Activated naive CD4-positive, alpha-beta T cell treated with anti-CD3 and anti-CD28 coated beads, Interleukin-2, amount 10 ng/mL, durations not matched to agents 7 days and 5 days (primary cell): ENCODE measurements at places on chromosomes 3 and 15.

GRCh38 chr15:60809375-60809774, 330.4 kb upstream of the ICE2 start:
- peak overlapping the region; percentile 69 for H3K27ac ChIP-seq
- no peaks in the 10 kb centered on the region for H3K27me3 ChIP-seq
- DNase-seq, result no peak
- peaks cover 51% of the 10 kb centered on the region for H3K4me1 ChIP-seq
- peaks cover 6% of the 10 kb centered on the region for H3K36me3 ChIP-seq

- peaks cover 61% of the 10 kb centered on the region for H3K4me1 ChIP-seq
- H3K36me3 ChIP-seq, result peaks cover 26% of the 10 kb centered on the region
- peak overlapping the region; percentile 100 for H3K27ac ChIP-seq
Measured at GRCh38 chr3:187746059-187746441, 782 bp upstream of the BCL6 start.

DNA sequence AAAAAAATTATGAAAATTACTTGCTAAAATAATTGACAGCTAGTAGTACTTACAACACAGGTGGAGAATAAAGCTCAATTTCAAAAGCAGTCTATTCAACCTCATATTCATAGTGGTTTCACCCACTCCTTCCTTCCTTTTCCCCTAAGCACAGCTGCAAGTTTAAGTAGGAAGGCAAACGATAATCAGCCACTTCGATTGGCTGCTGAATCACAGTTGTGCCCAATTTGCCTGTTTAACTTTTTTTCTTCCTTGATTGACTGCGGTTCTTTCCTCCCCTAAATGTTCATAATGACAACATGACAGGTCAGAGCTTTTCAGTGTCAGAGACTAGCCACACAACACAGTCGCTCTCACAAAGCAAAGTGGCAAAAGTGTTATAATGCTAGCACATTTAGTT, 468.0 kb upstream of the GBE1 start:
- no peak overlapping the region for H3K27ac ChIP-seq
- no peak overlapping the region for H3K4me3 ChIP-seq
- DNase-seq, result no peak
- no peaks in the 10 kb centered on the region for H3K36me3 ChIP-seq
- H3K4me1 ChIP-seq, result no peaks in the 10 kb centered on the region
- no peaks in the 10 kb centered on the region for H3K27me3 ChIP-seq

GRCh38 chr3:121979734-121980449, 42.2 kb downstream of the ILDR1 start:
- peaks cover 14% of the 10 kb centered on the region for H3K27me3 ChIP-seq
- H3K27ac ChIP-seq, result no peak overlapping the region
- H3K4me3 ChIP-seq, result no peak overlapping the region
- no peak for DNase-seq
- peaks cover 9% of the 10 kb centered on the region for H3K36me3 ChIP-seq
- peaks cover 8% of the 10 kb centered on the region for H3K4me1 ChIP-seq

- H3K27me3 ChIP-seq, result peaks cover 70% of the 10 kb centered on the region
- no peak for DNase-seq
- H3K36me3 ChIP-seq, result no peaks in the 10 kb centered on the region
- H3K27ac ChIP-seq, result no peak overlapping the region
Measured at GRCh38 chr3:124818398-124819091, 68.6 kb downstream of the ITGB5 start.

DNA sequence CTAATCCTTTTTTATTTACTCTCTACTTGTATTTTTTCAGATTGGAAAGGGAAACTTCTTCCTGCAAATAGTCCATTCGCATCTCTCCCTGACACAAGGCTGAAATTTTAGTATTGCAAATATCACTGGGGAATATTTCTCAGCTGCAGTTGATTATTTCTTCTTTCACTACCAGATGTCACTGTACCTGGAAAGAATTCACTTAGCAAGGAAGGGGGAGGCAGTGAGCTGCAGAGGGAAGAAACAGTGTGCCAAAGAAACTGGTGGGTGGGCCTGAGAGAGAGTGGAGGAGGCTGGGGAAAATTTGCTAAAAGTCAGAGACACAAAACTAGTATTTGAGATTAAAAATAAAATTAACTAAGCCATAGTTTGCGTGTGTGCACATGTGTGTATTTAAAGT, 142.3 kb upstream of the STT3B start:
- H3K36me3 ChIP-seq, result peaks cover 2% of the 10 kb centered on the region
- H3K27me3 ChIP-seq, result no peaks in the 10 kb centered on the region
- peaks cover 11% of the 10 kb centered on the region for H3K4me1 ChIP-seq
- no peak overlapping the region for H3K27ac ChIP-seq
- H3K4me3 ChIP-seq, result no peak overlapping the region

DNA sequence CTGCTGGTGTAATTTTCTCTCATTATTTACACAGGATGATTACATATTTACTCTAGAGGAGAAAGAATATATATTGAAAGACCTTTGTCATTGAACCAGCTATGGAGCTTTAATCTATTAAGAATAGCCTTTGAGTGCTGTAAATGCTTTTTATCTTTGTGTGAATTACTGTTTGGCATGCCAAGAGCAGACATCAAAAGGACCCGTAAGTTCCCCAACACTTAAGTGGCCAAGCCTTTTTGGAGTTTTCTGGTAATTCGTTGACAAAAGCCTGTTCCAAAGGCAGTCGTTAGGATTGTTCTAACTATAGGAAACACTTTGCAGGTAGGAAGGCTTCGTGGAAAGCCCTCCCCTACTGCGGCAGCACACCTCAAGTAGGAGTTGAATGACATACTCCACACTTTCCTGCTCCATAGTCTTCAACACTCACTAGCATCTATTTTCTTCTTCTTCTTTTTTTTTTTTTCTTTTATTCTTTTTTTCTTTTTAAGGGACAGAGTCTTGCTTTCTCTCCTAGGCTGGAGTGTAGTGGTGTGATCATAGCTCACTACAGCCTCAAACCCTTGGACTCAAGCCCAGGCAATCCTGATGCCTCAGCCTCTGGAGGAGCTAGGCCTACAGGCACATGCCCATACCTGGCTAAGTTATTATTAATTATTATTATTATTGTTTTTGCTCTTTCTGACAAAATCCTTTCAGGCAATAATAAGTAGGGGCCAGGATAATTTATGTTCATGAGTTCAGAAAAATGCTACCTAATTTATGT, 98.6 kb downstream of the SUCNR1 start:
- DNase-seq, result no peak
- no peak overlapping the region for H3K4me3 ChIP-seq
- no peak overlapping the region for H3K27ac ChIP-seq
- H3K27me3 ChIP-seq, result peaks cover 6% of the 10 kb centered on the region
- no peaks in the 10 kb centered on the region for H3K4me1 ChIP-seq

- no peaks in the 10 kb centered on the region for H3K36me3 ChIP-seq
- H3K27ac ChIP-seq, result no peak overlapping the region
- DNase-seq, result no peak
- peaks cover 24% of the 10 kb centered on the region for H3K27me3 ChIP-seq
- H3K4me3 ChIP-seq, result no peak overlapping the region
Measured at GRCh38 chr3:14290631-14291385, 111.6 kb upstream of the SLC6A6 start.

DNA sequence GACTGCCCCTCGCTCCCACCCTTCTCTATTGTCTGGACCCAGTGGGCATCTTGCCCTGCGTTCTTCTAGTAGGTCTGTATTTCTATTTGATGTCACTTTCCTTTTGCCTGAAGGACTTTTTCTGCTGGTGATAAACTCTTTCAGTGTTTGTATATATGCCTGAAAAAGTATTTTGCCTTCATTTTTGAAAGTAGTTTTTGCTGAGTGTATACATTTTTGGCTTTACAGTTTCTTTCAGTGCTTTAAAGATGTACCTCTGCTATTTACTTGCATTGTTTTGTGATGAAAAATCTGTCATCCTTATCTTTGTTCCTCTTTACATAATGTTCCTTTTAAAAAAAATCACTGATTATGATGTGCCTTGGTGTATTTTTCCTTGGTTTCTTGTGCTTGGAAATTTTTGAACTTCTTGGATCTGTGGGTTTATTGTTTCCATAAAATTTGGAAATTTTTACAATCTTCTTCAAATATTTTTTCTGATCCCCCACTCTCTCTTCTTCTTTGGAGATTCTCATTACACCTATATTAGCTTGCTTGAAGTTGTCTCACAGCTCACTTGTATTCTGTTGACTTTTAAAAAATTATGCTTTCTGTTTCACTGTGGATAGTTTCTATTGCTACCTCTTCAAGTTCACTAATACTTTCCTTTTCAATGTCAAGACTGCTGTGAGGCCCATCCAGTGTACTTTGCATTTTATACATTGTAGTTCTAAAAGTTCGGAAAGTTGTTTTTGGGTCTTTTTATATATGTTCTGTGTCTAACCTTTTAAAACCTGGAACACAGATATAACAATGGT, 67.8 kb downstream of the RGMA start:
- H3K36me3 ChIP-seq, result peaks cover 89% of the 10 kb centered on the region
- DNase-seq, result no peak
- H3K4me3 ChIP-seq, result no peak overlapping the region
- peak overlapping the region; percentile 90 for H3K27ac ChIP-seq
- H3K27me3 ChIP-seq, result no peaks in the 10 kb centered on the region

DNA sequence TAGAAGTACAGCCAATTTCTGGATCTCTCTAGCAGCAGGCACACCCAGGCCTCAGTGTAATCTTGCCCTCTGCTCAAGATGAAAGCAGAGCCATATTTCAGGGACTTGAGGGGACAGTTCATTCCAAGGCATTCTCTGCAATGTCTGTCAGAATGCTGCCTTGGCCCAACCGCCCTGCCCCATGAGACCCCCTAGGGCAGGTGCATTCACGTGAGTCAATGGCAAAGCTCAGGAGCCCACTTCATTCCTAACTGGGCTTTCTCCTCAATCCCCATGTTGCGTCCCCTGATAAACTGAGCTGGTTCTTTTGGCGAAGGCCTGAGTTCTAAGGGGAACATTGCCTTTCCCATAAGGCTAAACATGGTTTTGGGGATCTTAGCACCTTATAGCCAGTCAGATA, 9.5 kb downstream of the SNTN start:
- DNase-seq, result no peak
- H3K36me3 ChIP-seq, result no peaks in the 10 kb centered on the region
- no peak overlapping the region for H3K4me3 ChIP-seq
- H3K27me3 ChIP-seq, result no peaks in the 10 kb centered on the region
- no peak overlapping the region for H3K27ac ChIP-seq
- no peaks in the 10 kb centered on the region for H3K4me1 ChIP-seq

DNA sequence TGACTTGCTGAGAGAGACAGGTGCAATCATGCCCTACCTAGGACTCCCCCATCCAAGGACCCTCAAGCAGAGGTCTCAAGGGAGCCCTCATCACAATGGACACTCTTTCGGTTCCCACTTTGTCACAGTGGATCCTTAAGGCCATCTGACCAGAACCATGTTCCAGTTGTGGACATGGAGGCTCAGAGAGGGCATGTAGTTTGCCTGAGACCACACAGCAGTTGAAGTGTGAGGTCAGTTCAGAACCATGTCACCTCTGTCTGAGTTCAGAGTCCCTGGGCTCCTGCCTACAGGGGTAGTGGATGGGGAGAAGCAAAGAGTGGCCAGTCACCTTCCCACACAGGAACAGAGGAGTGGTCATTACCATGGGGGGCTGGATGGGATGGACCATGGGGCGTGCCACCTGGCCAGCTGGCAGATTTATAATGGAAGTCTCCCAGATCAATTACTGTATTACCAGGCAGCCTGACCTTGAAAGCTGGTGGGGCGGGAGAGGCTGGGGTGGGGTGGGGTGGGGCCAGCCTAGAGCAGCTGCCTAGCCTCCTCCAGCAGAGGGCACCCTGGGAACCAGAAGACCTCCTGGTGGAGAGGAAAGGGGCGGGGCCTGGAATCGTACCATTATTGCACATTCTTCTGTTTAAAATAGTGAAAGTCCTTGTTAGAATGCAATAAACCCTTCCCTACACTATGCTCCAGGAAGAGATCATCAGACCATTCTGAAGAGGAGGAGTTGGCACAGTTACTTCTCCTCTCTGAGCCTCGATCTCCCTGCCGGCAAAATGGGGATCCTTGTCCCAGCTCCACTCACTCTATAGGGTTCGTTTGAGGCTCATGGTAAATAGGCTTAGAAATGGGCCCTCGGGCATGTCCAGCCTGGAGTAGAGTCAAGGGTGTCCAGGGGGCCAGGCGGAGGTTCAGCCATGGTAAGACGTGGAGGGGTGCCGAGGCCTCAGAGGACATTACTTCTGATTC, 26.9 kb upstream of the LINGO1 start:
- no peak overlapping the region for H3K4me3 ChIP-seq
- H3K4me1 ChIP-seq, result no peaks in the 10 kb centered on the region
- no peaks in the 10 kb centered on the region for H3K36me3 ChIP-seq

DNA sequence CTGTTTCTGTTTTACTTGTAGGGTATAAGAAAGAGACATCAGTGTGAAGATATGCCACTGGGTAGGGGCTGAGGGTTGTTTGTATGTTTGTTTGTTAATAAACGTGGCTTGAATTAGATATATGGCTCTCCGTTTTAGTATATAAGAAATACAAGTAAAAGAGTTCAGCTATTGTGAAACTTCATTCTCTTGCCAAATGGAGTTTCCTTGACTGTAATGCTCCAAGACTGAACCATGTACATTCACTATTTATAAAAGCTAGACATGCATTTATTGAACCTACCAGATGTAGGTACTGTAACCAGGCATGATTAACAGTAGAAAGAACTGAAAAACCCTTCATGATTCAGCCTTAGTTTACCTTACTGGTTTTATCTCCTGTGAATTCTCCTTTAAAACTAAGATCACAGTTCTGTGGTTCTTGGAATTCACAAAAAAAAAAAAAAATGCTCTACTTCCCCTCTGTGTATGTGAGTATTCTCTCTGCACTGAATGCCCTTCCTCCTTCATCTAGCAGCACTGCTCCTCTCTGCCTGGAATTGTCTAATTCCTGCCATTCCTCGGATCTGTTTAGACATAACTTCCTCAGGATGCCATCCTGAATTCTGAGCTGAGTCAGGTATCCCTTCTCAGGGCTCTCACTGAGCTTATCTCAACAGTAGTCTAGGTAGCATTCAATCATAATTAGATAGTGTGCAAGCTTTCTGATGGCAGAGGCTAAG, 504.4 kb downstream of the FHIT start:
- DNase-seq, result no peak
- H3K27ac ChIP-seq, result no peak overlapping the region
- peaks cover 1% of the 10 kb centered on the region for H3K36me3 ChIP-seq
- no peak overlapping the region for H3K4me3 ChIP-seq

DNA sequence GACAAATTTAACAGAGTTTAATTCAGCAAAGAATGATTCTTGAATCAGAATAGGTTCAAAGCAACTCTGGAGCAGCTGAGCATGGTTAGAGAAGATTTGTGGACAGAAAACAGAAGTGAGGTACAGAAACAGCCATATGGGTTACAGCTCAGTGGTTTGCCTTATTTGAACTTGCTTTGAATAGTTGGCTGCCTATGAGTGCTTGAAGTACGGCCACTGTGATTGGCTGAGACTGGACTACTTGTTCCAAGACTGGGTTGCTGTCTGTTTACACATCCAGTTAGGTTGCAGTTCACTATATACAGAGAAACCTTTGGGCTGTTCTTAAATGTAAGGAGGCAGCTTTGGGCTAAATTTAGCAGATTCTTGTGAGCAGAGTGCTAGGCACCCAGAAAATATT, 79.4 kb upstream of the CADPS start:
- H3K4me1 ChIP-seq, result no peaks in the 10 kb centered on the region
- no peak overlapping the region for H3K4me3 ChIP-seq
- no peak overlapping the region for H3K27ac ChIP-seq
- H3K36me3 ChIP-seq, result no peaks in the 10 kb centered on the region
- H3K27me3 ChIP-seq, result no peaks in the 10 kb centered on the region

GRCh38 chr15:39075756-39076341, 505.0 kb upstream of the THBS1 start:
- no peak for DNase-seq
- no peak overlapping the region for H3K4me3 ChIP-seq
- no peak overlapping the region for H3K27ac ChIP-seq
